ENCODE measurements at places on chromosomes 2 and 18. TPM values are rescaled to one million over a fixed set of nuclear protein-coding genes. Genes with fewer than 3 reads are reported as not detected.
A peak's percentile ranks its signal among the peaks of the same experiment; 100 is the strongest.

DNA sequence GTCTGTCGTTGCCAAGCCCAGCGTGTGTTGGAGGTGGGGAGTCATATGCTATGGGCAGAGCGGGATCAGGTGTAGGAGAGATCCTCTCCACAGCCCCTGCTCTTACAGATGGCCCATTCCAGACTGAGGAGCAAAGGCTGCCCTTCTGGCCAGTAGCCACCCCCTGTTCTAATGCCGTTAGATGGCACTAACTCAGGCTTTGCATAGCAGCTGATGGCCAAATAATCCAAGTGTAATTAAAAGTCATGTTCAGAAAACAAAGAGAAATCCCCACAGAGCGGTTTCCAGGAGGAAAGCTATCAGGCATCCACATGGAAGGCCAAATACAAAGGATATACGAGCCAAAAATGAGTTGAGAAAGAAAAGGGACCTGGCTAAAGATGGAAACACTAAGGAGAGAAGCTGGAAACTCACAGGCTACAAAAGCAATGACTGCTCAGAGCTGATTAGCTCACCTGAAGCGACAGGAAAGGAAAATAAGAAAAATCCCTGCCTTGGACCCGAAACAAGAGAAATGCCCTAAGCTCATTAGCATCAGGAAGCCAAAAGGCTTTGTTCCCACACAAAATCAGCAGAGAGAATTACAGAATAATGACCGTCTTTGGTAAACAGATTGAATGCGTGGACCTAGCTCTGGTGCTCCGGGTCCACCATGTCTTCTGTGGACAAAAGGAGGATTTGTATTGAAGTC is 1002.4 kb upstream of the KLHL29 start:
- H3K27me3 ChIP-seq = no peaks in the 10 kb centered on the region
- H3K4me3 ChIP-seq = no peak overlapping the region
- H3K27ac ChIP-seq = no peak overlapping the region
- H3K36me3 ChIP-seq = no peaks in the 10 kb centered on the region

DNA sequence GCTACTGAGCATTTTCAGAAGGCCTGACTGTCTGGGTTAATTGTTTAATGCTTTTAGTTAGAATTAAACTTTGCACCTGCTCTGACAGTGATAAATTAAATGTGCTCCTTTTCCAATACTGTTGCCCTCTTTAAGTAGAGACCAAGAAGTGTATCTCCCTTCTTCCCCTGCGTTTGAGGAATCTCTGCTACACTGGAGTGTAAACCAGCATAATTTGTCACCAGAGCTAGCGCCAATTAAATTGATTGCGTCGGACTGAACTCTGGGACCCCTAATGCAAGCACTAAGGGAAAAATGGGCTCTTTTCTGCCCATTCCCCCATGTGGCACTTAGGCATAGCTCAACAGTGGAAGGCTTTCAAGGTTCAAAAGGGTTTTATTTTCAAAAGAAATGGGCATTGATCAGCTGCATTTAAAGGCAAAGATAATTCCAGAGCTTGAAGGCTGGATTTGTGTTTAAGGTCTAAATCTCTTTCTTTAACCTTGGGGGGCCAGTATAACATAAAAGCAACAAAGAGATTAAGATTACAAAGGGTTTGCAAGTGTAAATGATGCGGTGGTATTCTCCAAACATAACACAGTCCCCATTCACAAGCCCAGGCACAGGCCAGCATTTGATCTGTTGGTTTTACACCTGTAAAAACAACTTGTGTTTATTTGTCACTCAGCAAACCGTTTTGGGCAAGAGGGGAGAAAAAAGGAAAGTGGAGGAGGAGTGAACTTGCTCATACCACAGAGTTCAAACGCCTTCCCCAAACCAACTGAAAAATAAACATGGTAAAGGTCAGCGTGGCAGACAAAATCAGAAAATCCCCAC is 427.6 kb downstream of the BCL11A start:
- no peaks in the 10 kb centered on the region for H3K36me3 ChIP-seq
- no peak for DNase-seq
- no peaks in the 10 kb centered on the region for H3K4me1 ChIP-seq
- H3K27me3 ChIP-seq = no peaks in the 10 kb centered on the region
- H3K27ac ChIP-seq = no peak overlapping the region

GRCh38 chr2:132383956-132384355 is 32.6 kb upstream of the GPR39 start:
- DNase-seq = no peak
- H3K4me3 ChIP-seq = no peak overlapping the region
- H3K36me3 ChIP-seq = no peaks in the 10 kb centered on the region
- no peaks in the 10 kb centered on the region for H3K4me1 ChIP-seq

Gene ERCC3
- 51.7 TPM for total RNA-seq

DNA sequence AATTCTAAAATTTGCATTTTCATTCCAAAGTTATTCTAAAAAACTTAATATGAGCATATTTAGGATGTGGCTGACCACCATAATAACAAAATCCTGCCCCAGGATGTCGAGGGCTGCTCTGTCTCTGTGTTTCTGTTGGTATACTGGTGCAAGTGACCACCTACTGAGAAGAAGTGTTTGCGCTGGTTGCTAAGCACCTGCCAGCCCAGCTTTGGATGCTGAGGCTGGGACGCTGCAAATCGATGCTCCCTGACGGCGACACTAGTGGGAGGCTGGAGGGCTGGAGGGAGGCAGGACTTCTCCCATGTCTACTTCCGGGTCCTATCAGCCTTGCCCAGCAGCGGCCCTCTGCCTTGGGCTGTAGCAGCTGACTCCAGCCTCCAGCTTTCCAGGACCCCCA is 45.0 kb downstream of the LAMA1 start:
- H3K27ac ChIP-seq = no peak overlapping the region
- H3K27me3 ChIP-seq = no peaks in the 10 kb centered on the region
- H3K4me3 ChIP-seq = no peak overlapping the region
- no peak for DNase-seq
- no peaks in the 10 kb centered on the region for H3K36me3 ChIP-seq

DNA sequence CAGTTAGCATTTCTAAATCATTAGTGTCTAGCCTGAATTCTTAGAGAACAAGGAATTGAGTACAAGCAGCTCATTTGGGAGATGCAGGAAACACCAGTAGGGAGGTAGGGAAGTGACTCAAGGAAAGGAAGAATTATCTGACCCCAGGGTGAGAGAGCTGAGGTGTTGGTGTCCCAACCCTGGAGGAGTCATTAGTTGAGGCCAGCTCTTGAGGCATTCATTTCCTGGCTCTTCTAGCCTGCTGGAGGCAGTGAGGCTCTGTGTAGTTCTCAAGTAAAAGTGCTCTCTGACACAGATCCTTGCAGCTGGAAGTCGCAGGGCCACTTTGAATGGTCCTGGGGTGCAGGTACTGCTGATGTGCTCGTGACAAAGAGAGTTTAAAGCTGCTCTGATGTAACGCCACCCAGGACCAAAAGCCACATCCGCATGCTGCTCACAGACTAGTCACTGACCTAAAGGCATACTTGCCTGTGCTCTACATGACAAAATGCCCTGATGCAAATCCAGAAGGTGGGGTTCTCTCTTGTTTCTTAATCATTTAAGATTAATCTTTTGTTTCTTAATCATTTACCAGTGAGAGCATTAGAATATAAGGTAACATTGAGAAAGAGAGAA is 299.5 kb upstream of the LYPD1 start:
- no peak overlapping the region for H3K4me3 ChIP-seq
- no peaks in the 10 kb centered on the region for H3K36me3 ChIP-seq
- no peak for DNase-seq
- no peak overlapping the region for H3K27ac ChIP-seq

DNA sequence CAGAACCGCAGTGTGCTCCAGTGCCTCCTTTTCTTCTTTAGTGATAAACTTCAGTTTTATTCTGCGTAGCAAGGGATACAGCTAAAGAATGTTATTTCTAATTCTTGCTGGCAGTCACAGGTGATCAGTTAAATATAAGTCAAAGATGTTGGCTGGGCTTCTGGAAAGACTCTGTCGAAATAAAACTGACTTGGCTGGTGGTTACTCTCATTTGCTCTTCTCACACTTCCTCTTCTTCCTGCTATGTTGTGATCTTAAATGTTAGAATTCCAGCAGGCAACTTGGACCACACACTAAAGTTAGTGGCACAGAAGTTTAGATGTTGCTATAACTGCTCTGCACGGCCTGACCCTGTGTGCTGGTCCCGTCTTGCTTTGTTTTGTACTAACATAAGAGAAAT is 278.6 kb downstream of the CDH19 start:
- no peak for DNase-seq
- H3K4me1 ChIP-seq = no peaks in the 10 kb centered on the region
- no peaks in the 10 kb centered on the region for H3K36me3 ChIP-seq
- H3K27ac ChIP-seq = no peak overlapping the region
- no peak overlapping the region for H3K4me3 ChIP-seq

DNA sequence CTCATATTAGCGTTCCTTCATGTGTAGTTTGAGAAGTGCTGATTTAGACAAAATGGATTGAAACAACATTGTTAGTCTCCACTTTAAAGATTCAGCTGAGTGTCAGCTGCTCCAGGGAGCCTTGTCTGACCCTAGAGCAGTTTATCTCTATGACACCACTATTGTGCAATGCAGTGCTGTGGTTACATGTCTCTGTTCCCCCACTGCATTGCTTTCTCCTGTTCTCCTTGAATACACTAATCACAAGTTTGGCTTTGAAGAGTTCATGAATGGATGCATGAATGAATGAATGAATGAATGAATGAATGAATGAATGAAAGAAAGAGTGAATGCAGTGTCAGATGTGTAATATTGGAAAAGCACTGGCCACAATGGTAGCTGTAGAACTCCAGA is 38.3 kb downstream of the GCG start:
- peaks cover 9% of the 10 kb centered on the region for H3K4me1 ChIP-seq
- DNase-seq = no peak
- H3K27ac ChIP-seq = no peak overlapping the region
- no peaks in the 10 kb centered on the region for H3K27me3 ChIP-seq
- no peak overlapping the region for H3K4me3 ChIP-seq

Gene FAM237A
- total RNA-seq = not detected

GRCh38 chr2:96764253-96764637 is 3.5 kb downstream of the CNNM4 start:
- peaks cover 49% of the 10 kb centered on the region for H3K4me1 ChIP-seq
- no peaks in the 10 kb centered on the region for H3K27me3 ChIP-seq
- DNase-seq = no peak
- no peak overlapping the region for H3K27ac ChIP-seq

DNA sequence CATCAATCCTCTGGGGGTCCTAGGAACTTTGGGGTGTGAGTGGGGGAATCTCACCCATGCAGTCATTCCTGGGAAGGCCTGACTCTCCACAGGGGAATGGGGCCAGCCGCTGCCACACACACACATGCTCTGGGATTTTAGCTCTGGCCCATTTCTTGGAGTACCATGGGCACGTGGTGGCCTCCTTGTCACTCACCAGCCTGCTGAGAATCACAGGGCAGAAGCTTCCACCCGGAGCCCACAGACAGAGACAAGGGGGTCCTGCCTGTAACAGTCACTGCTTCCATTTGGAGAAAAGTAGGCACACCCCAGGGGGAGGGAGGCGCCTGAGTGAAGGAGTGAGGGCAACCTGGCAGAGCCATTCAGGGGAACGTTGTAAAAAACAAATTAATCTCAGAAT is 48.8 kb downstream of the TWIST2 start:
- H3K27me3 ChIP-seq = peaks cover 10% of the 10 kb centered on the region
- no peak overlapping the region for H3K4me3 ChIP-seq
- no peaks in the 10 kb centered on the region for H3K36me3 ChIP-seq
- DNase-seq = no peak
- H3K27ac ChIP-seq = no peak overlapping the region

DNA sequence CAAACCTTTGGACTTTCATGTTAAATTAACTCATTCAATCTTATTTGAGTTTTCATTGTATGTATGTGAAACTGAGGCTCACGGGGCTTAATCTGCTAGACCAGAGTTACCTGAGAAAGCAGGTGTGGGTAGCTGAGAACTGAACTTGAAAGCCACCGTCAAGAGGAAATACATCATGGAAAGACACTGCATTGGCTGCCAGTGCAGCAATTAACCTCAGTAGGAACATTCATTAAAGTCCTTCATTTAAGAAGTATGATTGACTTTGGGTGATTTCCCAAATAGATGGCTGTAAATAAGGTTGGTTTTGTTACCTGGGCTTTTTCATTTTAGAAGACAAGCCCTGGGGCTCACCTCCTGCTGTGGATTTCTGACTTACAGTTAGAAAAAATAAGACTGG is 36.5 kb upstream of the MGAT5 start:
- peak overlapping the region; percentile 35 for H3K4me3 ChIP-seq
- H3K27ac ChIP-seq = peak overlapping the region; percentile 95
- no peak for DNase-seq

GRCh38 chr2:127379712-127380355 is 7.9 kb downstream of the MAP3K2 start:
- H3K4me1 ChIP-seq = peaks cover 56% of the 10 kb centered on the region
- no peak overlapping the region for H3K27ac ChIP-seq
- no peak for DNase-seq
- H3K36me3 ChIP-seq = peaks cover 36% of the 10 kb centered on the region
- no peak overlapping the region for H3K4me3 ChIP-seq

GRCh38 chr2:96524482-96525210 is 11.9 kb upstream of the ARID5A start:
- H3K4me1 ChIP-seq = peaks cover 39% of the 10 kb centered on the region
- no peaks in the 10 kb centered on the region for H3K36me3 ChIP-seq
- DNase-seq = no peak
- peaks cover 3% of the 10 kb centered on the region for H3K27me3 ChIP-seq
- no peak overlapping the region for H3K27ac ChIP-seq

DNA sequence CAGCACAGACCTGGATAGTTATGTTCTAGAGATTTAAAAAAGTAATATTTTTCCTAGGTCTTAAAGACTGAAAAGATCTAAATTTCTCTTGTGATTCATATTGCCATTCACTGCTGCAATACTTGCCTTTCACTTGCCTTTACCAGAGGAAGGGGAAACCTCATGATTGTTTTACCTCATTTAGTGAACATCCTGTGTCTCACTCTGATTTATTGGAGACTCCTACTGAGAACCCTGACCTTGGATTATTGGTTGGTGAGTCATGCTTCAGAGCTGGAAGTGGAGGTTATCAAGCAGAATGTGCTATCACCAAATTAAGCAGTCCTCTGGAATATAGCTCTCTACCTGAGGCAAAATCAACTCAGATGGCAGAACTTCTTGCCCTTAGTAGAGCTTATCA is 500.5 kb downstream of the TSN start:
- H3K4me3 ChIP-seq = no peak overlapping the region
- H3K4me1 ChIP-seq = no peaks in the 10 kb centered on the region
- DNase-seq = no peak
- no peaks in the 10 kb centered on the region for H3K36me3 ChIP-seq
- H3K27ac ChIP-seq = no peak overlapping the region
- no peaks in the 10 kb centered on the region for H3K27me3 ChIP-seq

Gene NIFK
- total RNA-seq = 186 TPM

- H3K36me3 ChIP-seq = no peaks in the 10 kb centered on the region
- no peak overlapping the region for H3K4me3 ChIP-seq
- no peak overlapping the region for H3K27ac ChIP-seq
- DNase-seq = peak; percentile 71
- peaks cover 16% of the 10 kb centered on the region for H3K27me3 ChIP-seq
- H3K4me1 ChIP-seq = no peaks in the 10 kb centered on the region
These were observed 17.4 kb upstream of the MRPL33 start for GRCh38 chr2:27754138-27754588.

Gene ADRA2B
- total RNA-seq = 0.30 TPM

Gene ZNF396
- 0.99 TPM for total RNA-seq

Gene ZNF892
- total RNA-seq = 3.1 TPM
